ENCODE measurements at places on chromosomes 6 and 20. TPM values are rescaled to one million over a fixed set of nuclear protein-coding genes. Genes with fewer than 3 reads are reported as not detected.

RNF5 gene
- 46.3 TPM for total RNA-seq

PI16 gene
- not detected for total RNA-seq

C6orf58 gene
- 0.14 TPM for total RNA-seq

FOXQ1 gene
- 3.7 TPM for total RNA-seq

MAK gene
- 0.20 TPM for total RNA-seq

CUL7 gene
- total RNA-seq, result 6.7 TPM

LY6G5C gene
- 0.51 TPM for total RNA-seq

TBCC gene
- total RNA-seq, result 16.7 TPM

GNRH2 gene
- not detected for total RNA-seq

EPPIN gene
- not detected for total RNA-seq

CAGE1 gene
- not detected for total RNA-seq

ASIP gene
- not detected for total RNA-seq

DUSP15 gene
- 0.64 TPM for total RNA-seq

TMEM244 gene
- not detected for total RNA-seq
